ENCODE measurements at places on chromosomes 2 and 18. TPM values are rescaled to one million over a fixed set of nuclear protein-coding genes. Genes with fewer than 3 reads are reported as not detected.

The GLI2 gene
- 0.72 TPM for total RNA-seq

The TMEFF2 gene
- total RNA-seq, result not detected

The TUBB6 gene
- total RNA-seq, result 373 TPM

The ANO7 gene
- 1.1 TPM for total RNA-seq

GRCh38 chr18:57422313-57422872, 12.8 kb upstream of the ONECUT2 start:
- no peak for DNase-seq

DNA sequence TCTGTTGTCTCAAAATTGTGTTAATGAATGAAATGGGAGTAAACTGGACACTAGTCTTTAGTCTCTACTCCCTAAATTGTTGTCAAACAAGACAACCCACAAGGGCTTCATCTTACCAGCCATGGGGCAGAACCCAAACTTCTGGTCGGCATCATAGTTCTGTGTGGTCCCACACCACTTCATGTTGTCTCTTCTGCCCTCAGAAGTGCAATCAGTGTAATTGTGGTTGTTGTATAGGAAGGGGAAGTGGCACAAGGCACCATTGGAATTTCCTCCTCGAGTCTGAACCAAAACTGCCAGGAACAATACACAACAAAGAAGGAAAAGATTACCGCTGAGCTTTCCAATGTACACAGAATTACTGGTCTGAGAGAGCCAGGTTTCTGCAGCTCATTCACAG, 12.6 kb downstream of the FN1 start:
- DNase-seq, result no peak

DNA sequence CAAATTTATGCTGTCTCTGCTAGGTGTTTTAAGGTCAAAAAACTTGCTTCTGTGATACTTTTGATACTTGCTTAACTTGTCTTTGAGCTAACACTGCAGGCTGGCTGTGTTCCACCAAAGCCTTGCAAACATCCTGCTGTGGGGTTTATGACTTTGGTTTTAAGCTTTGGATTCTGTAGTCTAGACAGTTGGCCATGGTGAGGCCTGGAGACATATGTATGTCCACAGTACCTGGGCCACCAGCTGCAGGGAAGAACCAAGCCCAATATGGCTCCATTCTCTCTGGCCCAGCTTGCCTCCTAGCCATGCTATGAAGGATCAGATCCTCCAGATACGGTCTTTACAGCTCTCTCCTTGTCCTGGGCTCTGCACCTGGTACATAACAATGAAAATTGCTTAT, 113.9 kb downstream of the INO80D start:
- DNase-seq, result no peak

DNA sequence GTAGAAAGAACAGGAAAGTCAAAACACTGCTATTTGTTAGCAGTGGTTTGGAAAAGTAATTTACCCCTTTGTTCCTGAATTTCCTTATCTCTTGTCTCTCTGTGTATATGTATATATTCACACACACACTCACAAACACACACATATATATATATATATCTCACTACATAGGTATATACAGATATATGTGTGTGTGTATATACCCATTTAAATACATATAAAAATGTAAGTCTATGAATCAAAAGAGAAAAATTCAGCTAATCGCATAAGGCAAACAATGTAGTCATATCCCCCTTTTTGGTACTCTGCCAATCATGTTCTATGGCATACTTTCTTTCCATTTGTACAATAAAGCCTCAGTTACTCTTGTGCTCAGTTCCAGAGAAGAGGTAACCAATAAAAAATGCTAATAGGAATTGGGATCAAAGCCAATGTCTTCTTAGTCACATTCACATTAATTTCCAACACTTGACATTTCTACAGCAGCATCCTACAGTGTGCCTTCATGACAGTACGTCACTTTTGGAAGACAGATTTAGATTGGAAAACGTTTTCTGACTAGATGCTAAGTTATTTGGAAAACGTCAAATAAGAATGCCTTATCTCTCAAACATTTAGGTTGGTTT, 94.6 kb downstream of the MC4R start:
- DNase-seq, result no peak

GRCh38 chr2:137947032-137947727, 17.1 kb upstream of the HNMT start:
- DNase-seq, result no peak

DNA sequence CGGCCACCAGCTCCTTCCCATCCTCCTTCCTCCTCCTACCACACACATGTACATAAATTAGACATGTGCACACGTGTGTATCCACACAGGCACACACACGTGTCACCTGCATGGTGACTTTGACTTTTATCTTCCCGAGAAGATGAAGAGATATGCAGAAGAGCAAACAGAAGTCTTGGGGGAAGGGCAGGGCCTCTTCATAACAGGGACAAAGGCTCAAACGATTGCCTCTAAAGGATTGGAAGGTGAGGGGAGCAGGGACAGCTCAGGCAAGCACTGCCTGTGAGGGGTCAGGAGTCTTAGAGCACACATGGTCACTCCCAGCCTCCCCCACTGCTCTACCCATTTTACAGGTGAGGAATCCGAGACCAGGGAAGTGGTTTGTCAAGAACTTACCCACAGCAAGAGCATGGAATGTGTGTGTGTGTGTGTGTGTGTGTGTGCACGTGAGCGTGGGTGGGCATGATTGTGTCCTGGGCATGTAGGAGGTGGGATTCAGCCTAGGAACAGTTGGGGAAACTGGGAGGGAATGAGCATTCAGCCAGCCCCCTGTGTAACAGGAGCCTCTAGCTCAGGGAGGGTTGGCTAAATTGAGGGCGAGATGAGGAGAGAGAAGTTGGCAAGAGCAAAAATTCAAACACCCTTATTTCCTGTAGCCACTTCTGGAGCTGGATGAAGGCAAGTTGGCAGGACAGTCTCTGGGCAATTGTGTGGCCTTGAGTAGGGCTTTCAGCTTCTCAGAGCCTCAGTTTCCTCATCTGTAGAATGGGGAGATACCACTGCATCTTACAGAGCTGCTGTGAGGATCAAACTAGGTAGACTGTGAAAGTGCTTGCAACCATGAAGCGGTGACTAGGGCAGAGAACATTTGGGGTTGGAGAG, 24.2 kb downstream of the CIB4 start:
- no peak for DNase-seq

GRCh38 chr2:7037340-7038333, 120.4 kb downstream of the RNF144A start:
- DNase-seq, result peak; percentile 15

DNA sequence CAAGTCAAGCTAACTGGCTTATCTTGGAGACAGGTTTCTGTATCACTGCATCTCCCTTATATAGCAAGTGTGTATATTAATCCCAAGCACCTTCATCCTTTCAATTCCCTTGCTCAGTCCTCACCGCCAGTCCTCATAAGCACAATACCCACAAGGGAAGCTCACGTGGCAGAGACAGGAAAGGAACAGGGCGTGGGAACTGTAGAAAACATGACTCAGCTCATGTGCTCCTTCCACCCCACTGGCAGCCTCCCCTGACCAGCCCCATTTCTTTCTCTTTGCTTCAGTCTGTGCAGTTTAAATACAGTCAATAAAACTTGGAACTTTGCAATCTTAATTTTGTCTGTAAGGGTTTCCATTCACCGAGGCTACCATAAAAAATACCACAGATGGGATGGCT, 36.5 kb upstream of the CDH19 start:
- DNase-seq, result no peak

- DNase-seq, result no peak
These were observed 122.7 kb downstream of the DNER start for GRCh38 chr2:229591611-229592010.

GRCh38 chr2:177346192-177346591, 46.4 kb upstream of the AGPS start:
- no peak for DNase-seq

- no peak for DNase-seq
These were observed 34.2 kb upstream of the TTR start for GRCh38 chr18:31557446-31557845.

GRCh38 chr2:174138161-174138560, 110.2 kb downstream of the OLA1 start:
- no peak for DNase-seq

GRCh38 chr2:25252291-25253152, 84.1 kb upstream of the POMC start:
- DNase-seq, result no peak

- DNase-seq, result no peak
These were observed 53.8 kb downstream of the KCNG2 start for GRCh38 chr18:79851489-79851888.

DNA sequence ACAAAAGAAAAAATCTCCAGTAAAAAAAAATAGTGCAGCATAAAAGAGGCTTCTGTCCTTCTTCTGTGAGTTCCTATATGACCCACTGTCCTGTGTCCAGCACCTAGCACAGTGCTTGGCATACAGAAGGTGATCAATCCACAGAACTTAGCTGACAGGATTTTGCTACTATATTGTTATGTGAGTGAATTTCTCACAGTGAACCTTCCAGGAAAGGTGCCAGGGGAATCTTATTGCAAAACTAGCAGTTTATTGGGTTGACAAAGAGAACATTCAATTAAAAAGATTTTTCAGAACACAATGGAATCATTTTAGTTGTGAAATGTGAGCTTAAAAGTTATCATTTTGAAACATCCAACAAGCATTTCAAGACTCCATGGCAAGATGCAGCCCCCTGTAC, 12.4 kb upstream of the TRIB2 start:
- no peak for DNase-seq
